NCI-H1105 treated with DMSO at 0.1 percent for 48 hours (cell line): ENCODE measurements at places on chromosomes 4 and X.
A peak's percentile ranks its signal among the peaks of the same experiment; 100 is the strongest.

DNA sequence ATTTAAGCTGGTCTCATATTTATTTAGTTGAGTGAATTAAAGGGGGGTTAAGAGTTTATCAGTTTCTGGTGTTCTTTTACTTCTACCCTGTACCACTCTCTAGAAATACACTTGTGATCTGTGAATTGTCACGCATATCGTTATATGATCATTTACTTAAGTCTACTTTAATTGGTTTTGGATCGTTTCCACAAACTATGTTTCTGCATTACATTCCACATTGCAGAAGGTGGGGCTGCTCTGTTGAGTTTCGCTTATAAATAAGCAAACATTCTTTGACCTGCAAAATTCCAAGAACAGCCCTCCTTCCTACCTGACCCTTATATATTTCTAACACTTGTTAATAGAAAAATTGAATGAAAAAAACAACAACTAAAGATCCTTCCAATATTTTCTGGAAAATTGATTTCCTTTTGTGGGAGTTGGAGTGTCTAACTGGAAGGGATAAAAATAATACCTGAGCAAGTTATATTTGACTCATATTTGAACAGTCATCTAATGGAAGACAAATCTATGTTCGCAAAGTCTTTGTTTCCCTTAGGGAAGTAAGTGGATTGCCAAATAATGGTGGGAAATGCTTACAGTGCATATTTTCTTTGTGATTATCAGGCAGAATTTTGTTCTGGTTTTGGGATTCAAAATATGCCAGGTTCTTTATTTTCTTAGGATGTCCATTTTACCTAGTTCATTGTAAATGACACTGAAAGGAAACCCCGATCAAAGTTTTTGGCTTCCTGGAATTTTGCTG is 152.7 kb downstream of the RELL1 start:
- DNase-seq: peak; percentile 0

DNA sequence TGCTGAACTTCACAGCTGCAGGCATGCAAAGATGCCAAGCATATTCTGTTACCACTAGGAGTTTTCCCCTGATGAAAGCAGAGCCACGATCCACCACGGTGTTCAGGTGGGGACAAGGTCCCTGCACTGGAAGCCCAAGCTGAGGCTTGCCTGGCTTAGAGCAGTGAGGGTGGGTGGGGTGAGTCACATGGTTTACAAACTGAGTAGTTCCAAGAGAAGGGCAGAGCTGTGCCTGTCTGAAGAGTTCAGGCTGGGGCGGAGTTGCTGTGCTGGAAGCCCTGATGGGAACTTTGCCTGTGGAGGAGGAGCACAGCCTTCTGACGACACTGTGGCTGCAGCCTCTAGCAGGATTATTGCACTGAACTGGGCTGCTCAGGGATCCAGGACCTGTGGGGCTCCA is 45.5 kb downstream of the FAM9B start:
- no peak for DNase-seq

DNA sequence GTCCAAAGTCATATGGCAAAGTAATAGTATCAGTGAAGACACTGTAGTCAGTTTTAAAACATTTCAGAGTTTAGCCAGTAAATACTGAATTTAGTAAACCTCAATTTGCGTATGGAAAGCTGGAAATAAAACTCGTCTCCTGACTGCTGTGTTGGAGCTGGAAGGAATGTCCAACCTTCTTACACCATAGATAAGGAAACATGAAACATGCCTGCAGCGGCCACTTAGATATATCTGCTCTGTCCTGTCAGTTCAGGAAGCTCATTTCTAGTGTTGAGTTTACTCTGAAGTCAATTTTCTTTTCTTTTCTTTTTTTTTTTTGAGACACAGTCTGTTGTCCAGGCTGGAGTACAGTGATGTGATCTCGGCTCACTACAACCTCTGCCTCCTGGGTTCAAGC is 21.2 kb downstream of the ARHGAP10 start:
- DNase-seq: no peak

- no peak for DNase-seq
Observed at GRCh38 chr4:142331646-142332045, 514.5 kb downstream of the INPP4B start.

DNA sequence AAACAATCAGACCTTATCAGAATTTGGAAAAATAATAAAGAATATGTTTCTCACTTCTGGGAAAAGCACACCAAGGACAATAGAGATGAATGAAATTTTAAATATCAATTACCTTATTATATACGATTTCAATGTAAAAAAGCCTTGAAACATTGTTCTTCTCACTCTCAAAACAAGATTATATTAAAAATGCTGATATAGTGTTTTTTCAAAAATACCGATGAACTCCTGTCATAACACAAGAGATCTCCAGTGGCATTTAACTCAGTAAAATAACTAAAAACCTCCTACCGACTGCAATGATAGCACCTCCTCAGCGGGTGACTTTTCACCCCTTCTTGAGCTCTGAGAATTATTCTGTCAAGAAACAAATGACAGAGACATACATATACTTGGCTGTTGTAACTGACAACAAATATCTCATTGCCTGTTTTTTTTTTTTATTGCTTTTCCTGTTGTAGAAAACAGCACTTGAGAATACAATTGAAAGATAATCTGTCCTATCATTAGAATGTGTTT is 1237.3 kb downstream of the C4orf33 start:
- no peak for DNase-seq

DNA sequence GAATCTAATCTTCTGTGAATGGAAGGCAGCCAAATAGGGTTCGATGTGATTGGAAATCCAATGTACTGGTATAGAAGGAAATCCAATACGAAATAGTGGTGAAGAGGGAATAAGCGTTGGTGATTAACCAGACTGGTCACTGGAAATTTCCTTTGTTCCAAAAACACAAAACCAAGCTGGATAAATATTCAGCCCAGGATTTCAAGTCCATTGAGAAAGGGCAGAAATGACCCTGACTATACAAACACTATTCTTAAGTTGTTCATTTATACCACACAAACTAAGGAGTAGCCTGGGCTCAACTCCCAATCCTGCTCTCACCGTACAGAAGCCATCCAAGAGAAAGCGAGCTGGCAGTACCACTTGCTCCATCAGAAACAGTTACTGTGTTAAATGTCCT is 32.2 kb downstream of the PCDH19 start:
- no peak for DNase-seq

DNA sequence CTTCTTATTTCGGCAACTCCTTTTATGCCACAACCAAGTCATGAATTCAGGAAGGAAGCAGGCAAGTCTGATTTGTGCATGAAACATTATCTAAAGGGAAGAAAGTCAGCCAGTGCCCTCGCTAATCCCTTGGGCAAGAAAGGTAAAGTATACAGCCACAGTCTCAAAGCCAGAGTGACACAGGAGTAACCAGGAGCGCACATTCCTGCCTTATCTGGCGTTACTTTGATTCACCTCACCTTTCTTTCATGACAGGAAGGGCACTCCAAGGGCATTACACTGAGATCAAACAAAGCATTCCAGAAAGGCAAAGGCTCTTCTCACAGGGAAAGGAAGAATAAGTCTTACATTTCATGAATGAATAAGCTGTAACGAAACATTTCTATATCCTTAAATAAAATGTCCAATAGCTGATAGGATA is 38.8 kb downstream of the FAT1 start:
- DNase-seq: no peak

DNA sequence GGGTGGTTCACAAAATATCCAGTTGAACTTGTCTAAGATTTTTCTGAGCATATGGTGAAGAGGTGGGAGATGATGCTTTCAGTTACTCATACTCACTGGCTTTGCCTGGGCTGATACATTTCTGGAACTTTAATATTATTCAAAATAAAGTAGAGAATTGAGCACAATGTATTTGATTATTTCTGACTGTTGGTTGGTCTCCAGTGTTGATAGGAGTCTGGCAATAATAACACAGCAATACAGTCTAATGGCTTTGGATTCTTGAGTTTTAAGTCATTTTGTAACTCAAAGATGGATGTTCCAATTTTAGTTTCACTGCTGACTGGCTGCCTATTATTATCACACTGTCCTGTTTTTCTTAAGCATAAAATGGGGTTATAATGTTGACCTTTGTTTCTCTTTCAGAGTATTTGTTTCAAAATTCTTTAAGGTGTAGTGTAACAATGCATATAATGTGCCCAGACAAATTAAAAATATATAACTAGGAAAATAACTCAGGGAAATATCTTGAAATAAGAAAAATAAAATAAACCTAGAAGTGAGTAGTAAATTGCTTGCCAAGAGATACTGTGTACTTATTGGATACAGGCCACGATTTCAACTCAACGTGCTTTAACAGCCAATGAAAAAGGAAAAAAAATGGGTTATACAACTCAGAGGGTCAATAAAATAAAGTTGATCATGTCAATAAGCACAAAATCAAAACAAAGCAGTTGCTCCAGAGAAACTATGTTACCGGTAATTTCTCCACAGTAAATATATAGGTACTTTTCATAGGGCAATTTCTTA is 99.0 kb downstream of the ARSJ start:
- DNase-seq: no peak

- DNase-seq: no peak
Observed at GRCh38 chrX:131783555-131784308, 239.4 kb upstream of the STK26 start.

DNA sequence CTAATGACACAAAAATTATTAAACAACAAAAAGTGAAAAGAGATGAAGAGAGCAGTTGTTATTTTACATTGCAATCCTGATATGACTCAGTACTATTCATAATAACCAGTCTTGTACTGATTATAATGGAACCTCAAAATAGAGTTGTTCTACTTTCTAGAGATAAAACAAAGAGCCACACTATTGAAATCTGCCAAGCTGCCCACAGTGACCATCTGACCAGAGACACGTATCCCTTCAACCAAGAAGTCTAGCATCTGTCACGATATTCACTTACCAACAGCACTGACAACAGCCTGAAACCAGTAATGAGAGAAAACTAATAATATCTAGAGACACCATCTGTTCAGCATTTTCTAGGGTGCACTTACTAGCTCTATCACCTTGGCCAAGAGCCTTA is 466.7 kb downstream of the NKX6-1 start:
- DNase-seq: no peak

DNA sequence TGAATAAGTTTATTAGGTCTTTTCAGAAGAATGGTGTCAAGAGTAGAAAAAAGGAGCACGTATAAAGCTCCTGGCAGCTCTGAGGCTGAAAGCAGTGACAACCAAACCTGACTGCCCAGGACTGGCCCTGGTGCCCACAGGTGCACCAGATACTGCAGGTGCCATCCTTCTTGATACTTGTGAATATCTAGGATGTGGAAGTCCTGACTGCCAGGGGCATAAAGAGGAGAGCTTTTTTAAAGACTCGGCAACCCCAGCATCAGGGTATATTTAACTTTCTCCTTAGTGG is 60.7 kb downstream of the TMEM150C start:
- no peak for DNase-seq

- no peak for DNase-seq
Observed at GRCh38 chr4:165454426-165454825, 75.6 kb downstream of the CPE start.

DNA sequence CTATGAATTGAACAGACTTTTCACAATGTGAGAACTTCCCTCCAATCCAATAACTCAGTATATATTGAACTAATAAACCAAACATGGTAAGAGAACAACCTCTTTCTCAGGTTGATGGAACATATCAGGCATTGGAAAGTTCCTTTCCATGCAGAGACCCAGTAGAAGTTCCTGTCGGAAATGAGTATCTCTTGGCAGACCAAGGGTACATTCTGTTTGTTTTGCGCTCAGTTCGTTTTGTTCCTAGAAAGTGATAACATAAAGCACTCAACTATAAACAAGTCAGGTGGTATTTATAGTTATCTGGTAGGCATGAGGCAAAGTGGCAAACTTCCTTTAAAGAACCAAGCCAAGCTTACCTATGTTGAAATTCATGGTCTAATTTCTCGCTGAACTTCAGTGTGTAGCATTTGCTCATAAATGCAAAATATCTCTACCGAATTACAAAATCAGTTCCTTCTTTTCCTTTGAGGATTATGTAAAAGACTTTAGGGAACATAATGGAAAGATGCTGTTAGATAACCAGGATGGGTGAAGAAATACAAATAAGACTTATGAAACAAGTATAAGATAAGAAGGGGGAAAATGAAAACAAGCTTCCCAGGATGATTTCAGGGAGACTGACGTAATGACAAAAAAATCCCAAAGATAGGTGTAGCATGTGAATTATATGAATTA is 120.3 kb downstream of the ARHGAP24 start:
- DNase-seq: no peak

DNA sequence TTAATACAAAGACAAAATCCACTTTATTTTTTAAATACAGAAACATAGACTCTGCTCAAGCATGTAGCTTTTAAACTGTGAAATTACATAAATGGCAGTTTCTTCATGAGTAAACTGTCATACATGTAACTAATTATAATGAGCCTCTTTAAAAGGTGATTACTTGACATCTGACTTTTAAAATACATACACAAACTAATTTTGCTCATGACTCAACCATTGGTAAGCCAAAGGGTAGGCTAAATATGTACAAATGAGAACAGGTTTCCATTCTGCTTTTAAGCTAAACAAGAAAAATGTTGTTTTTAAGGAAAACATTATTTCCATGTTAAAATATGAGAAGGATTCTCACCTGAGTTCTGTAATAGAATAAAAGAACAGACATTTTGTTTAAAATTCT is 27.9 kb downstream of the CAMK2D start:
- DNase-seq: no peak

- DNase-seq: no peak
Observed at GRCh38 chrX:10110984-10111363, 45.8 kb upstream of the CLCN4 start.

- no peak for DNase-seq
Observed at GRCh38 chr4:127641524-127641923, 8.8 kb downstream of the INTU start.

GRCh38 chr4:38529189-38530115 is 134.5 kb upstream of the KLF3 start:
- no peak for DNase-seq

GRCh38 chr4:1515763-1516162 is 109.5 kb upstream of the NKX1-1 start:
- no peak for DNase-seq

- no peak for DNase-seq
Observed at GRCh38 chr4:4392501-4393183, 5.7 kb downstream of the NSG1 start.

DNA sequence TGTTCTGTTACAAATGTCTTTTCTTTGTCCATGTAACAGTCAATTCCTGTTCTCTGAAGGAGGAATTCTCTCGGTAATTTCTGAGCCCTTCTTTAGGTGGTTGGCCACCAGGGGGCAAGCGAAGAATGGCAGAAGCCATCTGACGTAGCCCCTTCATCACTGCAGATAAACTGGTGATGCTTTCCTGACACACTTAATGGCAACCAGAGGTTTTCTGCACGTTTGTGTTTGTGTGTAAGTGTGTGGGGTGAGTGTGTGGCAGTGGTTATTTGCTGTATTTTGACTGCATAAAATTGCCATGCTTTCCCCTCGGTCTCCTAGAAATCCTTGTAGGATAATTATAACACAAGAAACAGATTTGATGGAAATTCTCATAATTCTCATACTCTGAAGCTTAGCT is 64.8 kb upstream of the STOX2 start:
- peak; percentile 44 for DNase-seq

DNA sequence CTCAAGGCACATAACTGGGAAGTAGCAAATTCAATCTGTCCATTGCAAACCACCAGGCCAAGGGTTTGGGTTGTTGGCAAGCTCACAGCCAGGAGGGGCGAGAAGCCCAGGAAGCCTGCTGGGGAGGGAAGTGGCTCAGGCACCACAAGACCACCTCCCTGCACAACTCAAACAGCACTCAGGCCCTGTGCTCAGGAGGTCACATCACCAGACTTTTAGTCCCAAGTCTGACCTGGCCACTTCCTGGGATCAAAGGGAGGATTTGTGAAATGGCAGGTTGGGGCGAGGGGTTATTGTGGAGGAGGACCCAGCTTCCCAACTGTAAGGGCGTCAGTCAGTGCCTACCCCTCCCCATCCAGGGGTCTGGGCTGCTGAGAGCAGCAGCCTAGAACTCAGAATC is 2.3 kb downstream of the ATP5ME start:
- no peak for DNase-seq
